ENCODE measurements at places on chromosomes 7 and 10. TPM values are rescaled to one million over a fixed set of nuclear protein-coding genes. Genes with fewer than 3 reads are reported as not detected.
A peak's percentile ranks its signal among the peaks of the same experiment; 100 is the strongest.

The AFAP1L2 gene
- total RNA-seq: not detected

DNA sequence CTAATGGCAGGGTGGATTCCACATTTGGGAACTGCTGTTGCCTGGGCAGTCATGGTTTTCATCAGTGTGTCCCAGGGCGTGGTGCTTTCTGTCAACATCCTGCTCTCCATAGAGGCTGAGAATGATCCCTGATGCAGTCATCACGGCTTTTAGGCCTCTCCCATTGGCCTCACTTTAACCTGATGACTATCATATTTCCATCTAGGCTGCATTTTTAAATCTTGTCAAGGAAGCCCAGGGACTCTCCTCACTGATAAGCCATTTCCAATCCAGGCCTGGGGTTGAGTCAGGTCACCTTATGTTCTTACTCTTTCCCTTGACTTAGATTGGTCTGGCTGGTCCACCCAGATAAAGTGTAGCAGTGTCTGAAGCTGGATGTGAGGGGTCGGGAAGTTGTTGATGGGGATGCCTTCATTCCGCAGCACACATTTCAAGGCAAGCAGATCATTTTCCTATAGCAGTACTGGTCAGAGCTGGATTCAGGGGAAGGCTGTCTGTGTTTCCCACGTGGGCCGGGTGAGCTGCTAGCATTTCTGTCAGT is 177.0 kb downstream of the AUTS2 start:
- 0 out of 2 replicates have a peak, but pooled peaks cover 9% of the 10 kb centered on the region for H3K4me1 ChIP-seq
- H3K27me3 ChIP-seq: no peaks in the 10 kb centered on the region
- peak; percentile 76 for DNase-seq

- no peaks in the 10 kb centered on the region for H3K27me3 ChIP-seq
- peaks cover 9% of the 10 kb centered on the region for H3K4me1 ChIP-seq
- no peak overlapping the region for H3K4me3 ChIP-seq
- DNase-seq: no peak
- H3K36me3 ChIP-seq: no peaks in the 10 kb centered on the region
These were observed 233.1 kb upstream of the FERD3L start for GRCh38 chr7:19378345-19378714.

GRCh38 chr7:87148332-87148955 is 3.8 kb upstream of the DMTF1 start:
- no peak overlapping the region for H3K27ac ChIP-seq
- H3K4me3 ChIP-seq: no peak overlapping the region
- no peaks in the 10 kb centered on the region for H3K36me3 ChIP-seq
- no peaks in the 10 kb centered on the region for H3K27me3 ChIP-seq
- no peaks in the 10 kb centered on the region for H3K4me1 ChIP-seq
- DNase-seq: peak; percentile 69

DNA sequence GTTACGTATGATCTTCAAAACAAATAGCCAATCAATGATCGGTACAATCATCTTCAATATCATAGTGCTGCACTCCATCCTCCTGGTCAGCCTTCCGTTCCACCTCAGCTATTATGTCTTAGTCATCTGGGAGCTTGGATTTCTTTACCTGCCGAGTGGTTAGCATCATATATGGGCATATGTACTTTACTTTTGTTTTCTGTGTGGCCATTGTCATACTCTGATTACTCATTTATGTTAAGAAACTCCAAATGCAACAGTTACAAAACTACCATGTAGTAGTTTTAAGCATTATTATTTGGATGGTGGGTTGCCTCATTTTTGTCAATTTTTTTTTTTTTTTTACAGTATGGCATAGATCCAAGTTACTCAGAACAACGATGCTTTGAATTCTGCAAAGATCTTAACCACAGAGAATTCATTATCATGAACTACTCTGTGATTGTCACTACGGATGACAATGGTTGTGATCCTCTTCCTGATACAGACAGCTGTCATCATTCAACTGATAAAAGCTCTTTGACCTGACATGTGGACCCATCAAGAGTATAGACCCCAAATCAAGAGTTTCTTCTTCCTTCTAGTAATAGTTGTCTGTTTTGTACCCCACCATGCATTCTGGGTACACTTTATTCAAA is 52.1 kb upstream of the NME8 start:
- H3K27ac ChIP-seq: no peak overlapping the region
- H3K4me3 ChIP-seq: no peak overlapping the region
- no peaks in the 10 kb centered on the region for H3K4me1 ChIP-seq
- no peaks in the 10 kb centered on the region for H3K27me3 ChIP-seq
- H3K36me3 ChIP-seq: no peaks in the 10 kb centered on the region

Measured in GM23248 (cell line).